ENCODE measurements at places on chromosomes 6 and 20. TPM values are rescaled to one million over a fixed set of nuclear protein-coding genes. Genes with fewer than 3 reads are reported as not detected.

Gene CASS4
- total RNA-seq: not detected

Gene ZSCAN9
- 18.6 TPM for total RNA-seq

Gene SSTR4
- total RNA-seq: not detected

Gene HRH3
- total RNA-seq: not detected

Gene HSPA1L
- 0.44 TPM for total RNA-seq

DNA sequence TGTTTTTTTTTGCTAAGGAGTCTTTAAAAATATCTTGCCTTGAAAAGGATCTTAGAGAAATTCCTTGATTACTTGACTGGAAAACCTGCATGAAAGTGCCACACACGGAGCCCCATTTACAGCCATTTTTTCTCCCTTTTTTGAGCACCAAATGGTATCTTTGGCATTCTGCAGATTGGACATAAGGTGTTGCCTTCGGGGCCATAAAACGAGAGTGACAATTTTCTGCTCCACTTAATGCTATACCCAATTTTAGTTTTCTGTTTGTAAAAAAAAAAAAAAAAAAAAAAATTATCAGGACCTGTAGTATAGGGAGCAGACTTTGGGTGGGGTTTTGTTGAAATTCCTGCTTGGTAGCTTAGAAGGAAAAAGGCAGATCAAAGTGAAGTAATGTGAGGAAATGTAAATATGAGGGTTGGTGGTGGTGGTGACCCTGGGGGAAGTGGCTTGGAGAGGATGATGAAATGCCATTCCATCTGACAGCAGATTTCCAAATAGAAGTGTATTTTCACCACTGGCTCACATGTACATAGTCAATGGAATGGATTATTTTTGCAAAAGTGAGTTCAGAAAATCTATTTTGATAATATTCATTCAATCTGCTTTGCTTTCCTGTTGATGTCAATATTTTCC, 212.1 kb upstream of the SOX4 start:
- no peak for DNase-seq

DNA sequence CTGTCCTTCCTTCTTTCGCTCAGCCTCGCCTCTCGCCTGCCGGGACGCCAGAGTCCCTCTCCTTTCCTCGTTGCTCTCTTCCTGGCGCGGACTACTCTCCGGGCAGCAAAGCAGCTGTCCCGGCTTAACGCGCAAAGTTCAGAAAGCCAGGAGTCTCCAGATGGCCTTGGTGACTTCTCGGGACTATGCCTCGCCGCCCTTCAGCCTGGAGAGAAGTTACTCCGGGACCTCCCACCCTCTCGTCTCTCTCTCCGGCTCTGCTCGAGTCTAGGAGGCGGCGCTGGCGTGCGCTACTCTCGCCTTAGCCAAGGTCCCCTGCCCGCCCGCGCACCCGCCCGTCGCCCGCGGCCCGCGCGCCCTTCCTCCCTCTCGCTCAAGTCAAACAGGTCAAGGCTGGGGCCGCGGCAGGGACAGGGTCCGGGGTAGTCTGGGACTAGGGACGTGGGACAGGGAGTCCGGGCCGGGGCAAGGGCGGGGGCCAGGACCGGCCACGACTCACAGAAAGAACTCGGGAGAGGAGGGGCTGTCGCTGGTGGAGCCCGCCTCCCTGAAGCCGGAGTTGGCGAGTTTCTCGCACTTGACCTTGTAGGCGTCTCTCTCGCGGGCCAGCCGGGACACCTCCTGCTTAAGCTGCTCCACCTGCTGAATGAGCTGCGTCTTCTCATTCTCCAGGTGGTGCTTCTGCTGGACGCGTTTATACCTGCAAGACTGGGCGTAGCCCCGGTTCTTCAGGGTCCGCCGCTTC, 1.5 kb downstream of the MAFB start:
- DNase-seq: no peak

GRCh38 chr6:145199961-145200360, 535.4 kb downstream of the EPM2A start:
- no peak for DNase-seq

DNA sequence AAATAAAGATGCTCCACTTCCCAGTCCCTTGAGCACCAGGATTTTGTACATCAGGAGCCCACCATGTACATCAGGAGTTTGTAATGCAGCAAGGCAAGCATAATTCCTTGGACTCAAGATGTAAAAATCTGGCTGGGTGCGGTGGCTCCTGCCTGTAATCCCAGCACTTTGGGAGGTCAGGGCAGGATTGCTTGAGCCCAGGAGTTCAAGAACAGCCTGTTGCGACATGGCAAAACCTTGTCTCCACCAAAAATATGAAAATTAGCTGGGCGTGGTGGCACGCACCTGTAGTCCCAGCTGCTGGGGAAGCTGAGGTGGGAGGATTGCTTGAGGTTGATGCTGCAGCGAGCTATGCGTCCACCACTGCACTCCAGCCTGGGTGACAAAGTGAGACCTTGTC, 16.1 kb upstream of the MAP1LC3A start:
- no peak for DNase-seq
